ENCODE measurements at places on chromosomes 3 and 15. TPM values are rescaled to one million over a fixed set of nuclear protein-coding genes. Genes with fewer than 3 reads are reported as not detected.

The KY gene
- not detected for total RNA-seq

The CXCR6 gene
- total RNA-seq, result not detected

DNA sequence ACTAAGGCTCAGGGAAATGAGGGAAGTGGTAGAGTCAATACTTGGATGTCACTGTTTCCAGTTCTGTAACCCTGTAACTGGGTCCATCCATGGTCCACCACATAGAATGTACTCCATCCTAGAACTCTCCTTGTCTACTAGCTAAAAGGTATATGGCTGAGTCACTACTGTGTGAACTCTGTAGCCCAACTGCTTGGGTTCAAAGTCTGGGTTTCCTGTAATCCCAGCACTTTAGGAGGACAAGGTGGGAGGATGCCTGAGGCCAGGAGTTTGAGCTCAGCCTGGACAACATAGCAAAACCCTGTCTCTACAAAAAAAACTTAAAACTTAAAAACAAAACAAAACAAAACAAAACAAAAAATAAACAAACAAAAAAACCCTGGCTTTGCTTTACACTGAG is 5.3 kb upstream of the DIS3L start:
- no peak for DNase-seq
- no peaks in the 10 kb centered on the region for H3K36me3 ChIP-seq
- no peak overlapping the region for H3K4me3 ChIP-seq
- H3K27me3 ChIP-seq, result no peaks in the 10 kb centered on the region

The C3orf49 gene
- total RNA-seq, result not detected

The TLR9 gene
- not detected for total RNA-seq
